Activated T-helper 1 cell treated with anti-CD3 and anti-CD28 coated beads, Interleukin-2, amount 50 U/mL, for 16 hours (primary cell): ENCODE measurements at places on chromosomes 1 and 21.

GRCh38 chr1:175848329-175848728 lies 104.9 kb upstream of the TNR start:
- no peak for DNase-seq

DNA sequence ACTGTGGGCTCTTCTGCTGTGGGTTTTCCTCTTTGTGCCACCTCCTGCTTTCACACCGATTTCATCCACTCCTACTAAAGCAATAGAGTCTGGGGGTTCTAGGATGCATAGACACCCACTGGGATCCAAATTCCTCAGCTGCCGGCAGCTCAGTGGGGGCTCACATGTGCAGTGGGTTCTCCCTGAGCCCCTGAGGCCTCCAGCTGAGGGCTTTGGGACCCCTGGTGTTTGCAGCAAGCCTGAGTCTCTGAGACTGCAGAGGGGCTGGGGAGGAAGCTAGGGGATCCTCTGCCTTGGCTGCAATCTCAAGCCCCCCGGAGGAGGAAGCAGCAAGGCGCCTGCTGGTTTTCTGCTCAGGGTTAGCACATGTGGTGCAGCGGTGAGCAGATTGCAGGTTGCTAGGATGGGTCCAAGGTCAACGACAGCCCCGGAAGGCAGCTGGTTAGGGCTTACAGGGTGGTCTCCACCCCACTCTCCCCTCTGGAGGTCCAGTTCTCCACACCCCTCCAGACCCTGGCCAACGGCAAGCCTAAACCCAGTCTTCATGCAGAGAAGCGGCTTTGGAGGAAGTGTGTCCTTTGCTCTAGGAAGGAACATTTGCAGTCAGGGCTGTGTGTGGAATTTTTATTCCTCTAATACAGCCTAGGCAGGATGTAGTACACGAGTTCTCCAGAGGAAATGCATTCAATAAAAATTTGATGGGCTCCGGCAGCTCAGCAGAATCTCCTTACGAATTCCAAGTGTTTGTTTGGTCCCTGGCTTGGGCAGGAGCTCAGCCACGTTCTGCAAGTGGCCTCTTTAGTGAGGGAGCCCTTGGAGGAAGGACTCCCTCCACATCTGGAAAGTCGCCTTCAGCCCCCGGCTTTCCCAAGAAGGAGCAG lies 269.1 kb upstream of the VAMP3 start:
- DNase-seq = no peak

DNA sequence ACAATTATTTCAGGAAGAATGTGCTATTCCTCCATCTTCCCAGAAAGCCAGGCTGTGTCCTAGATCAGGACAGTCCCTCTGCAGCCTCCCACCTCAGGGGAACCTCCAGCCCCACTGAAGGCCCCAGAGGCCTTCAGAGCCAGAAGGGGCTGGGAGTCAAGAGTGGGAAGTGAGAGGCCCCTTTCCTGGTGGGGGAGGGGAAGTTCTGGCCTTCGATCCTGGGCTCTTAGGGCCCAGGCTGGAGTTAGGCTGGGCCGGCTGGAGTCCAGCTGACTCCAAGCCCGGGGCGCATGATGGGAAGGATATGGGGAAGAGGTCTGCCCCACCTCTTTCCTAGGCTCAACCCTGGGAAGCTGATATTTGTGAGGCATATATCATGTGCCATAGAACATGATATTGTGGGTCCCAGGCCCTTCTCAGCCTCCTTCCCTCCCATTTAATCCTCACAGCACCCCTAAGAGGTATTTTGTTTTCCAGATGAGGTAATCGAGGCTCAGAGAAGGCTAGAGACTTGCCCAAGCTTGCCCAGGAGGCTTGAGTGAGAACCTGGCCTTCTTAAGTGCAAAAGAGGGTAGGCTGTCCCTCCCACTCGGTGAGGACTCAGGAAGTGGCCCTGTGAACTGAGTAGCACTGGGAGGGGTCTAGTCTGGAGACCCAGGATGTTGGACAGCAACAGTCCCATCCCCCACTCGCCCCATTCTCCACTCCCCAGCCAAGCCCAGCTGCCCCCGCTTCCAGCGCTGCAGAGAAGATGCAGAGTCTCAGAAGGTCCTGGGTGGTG lies 18.6 kb upstream of the HSPG2 start:
- DNase-seq = no peak

DNA sequence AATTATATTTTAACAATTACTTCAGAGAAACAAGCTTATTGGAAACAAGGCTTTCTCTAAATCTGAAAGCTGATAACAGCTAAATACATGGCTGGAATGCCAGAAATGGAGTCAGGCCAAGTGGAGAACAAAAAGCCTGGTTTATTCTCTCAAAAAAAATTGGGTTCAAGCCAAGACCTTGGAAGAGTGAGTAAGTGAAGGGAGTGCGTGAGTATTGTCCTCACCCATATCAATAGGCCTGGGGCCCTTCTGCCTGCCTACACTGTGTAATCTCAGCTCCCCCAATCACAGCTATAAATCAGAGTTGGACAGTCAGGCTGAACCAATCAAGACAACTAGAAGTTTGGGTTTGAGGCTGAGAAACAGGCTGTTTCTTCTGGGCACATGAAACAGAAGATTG lies 7.4 kb downstream of the KYAT3 start:
- no peak for DNase-seq

- no peak for DNase-seq
Observed at GRCh38 chr1:156438278-156438987, 62.1 kb downstream of the MEF2D start.

GRCh38 chr1:10866321-10867093 lies 70.1 kb upstream of the CASZ1 start:
- DNase-seq = no peak

DNA sequence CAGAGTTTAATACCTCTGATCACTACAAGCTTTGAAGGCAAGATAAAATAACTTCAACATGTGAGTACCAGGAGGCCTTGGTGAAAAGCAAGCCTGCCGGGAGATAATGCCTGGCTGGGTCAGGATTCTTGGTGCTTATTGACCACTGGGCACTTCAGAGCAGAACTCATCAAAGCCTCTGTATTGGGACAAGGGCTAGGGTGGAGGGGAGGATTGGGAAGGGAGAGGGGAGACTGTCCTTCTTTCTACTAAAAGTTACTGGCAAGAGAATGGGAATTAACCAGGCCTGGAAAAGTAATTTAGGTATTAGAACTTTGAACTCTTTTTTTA lies 35.2 kb downstream of the NEK2 start:
- no peak for DNase-seq

GRCh38 chr1:238399558-238399957 lies 508.8 kb upstream of the ZP4 start:
- no peak for DNase-seq

DNA sequence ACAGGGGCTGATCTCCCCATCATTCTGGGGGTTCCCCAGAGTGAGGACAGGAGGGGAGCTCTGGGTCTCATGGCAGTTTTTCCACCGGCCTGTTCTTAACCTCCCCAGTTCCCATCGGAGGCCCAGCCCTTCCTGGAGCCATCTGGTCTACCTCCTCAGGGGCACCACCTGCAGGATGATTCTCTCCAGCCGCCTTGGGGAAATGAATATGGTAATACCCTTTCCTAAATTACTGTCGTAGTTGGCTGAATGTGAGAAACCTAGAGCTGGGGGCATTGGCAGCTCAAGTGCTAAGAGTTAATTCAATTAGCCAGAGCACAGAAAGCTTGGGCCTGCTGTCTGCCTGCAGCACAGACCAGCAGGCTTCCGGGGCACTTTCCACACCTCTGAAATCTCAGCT lies 64.9 kb downstream of the TAS1R2 start:
- no peak for DNase-seq

DNA sequence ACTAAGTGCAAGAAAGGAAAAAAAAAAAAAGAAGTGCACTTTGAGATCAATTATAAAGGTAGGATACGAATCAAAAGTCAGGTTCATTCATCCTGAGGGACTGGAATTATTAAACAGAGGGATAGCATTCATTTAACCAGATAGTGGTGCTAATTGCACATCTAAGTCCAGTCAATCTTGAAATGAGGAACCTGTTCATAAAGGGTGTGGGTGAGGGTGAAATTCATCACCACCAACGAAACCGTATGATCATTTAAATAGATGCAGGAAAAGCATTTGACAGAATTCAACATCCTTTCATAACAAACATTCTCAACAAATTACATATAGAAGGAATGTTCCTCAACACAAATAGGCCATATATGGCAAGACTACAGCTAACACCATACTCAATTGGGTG lies 5.6 kb downstream of the CTSS start:
- DNase-seq = no peak
